ENCODE measurements at places on chromosomes 6 and 20.
A peak's percentile ranks its signal among the peaks of the same experiment; 100 is the strongest.

DNA sequence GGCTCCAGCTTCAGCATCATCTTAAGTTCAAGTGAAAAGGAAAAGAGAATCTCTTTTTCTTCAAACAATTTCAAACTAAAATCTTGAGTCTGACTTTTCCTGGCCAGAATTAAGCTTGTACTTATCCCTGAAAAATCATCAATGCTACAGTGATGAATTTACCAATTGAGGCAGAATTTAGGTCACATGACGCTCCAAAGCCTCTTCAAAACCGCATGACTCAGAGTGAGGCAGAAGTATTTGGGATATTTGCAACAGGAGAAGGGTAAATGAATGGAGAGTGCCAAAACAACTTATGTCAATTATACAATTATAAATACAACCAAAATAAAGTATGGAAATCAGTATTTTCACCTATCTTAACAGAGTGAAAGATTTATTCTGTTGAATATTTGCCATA lies 515.5 kb downstream of the COL12A1 start:
- DNase-seq, result no peak

DNA sequence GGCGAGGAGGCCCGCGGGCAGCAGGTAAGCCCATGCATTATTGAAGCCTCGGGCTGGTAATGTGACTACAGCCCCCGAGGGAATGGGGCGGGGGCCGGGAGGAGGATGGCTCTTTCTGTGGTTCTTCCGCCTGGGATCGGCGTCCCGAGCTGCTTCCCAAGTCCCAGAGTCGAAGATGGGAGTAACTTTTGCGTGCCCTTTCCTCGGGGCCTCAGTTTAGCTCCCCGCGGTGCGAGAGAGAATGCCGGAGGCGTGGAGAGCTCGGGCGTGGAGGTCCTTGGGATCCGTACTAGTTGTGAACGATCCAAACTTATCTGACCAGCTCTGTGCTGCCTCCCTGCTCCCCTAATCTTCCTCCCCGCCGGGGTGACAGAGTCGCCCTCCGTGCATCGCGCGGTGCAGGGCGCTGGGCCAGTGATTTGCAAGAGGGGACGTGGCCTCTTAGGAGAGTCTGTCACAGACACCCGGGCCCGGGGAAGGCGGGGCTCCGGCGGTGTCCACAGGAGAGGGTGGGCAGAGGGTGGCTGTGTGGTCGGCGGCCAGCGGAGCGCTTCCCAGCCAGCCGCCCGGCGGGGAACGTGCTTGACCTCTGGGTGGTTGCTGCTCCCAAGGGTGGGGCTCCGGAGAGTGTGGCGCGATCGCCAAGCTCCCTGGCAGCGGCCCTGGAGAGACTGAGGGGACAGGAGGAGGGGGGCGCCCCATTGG lies 815 bp downstream of the UTRN start:
- DNase-seq, result peak; percentile 76

DNA sequence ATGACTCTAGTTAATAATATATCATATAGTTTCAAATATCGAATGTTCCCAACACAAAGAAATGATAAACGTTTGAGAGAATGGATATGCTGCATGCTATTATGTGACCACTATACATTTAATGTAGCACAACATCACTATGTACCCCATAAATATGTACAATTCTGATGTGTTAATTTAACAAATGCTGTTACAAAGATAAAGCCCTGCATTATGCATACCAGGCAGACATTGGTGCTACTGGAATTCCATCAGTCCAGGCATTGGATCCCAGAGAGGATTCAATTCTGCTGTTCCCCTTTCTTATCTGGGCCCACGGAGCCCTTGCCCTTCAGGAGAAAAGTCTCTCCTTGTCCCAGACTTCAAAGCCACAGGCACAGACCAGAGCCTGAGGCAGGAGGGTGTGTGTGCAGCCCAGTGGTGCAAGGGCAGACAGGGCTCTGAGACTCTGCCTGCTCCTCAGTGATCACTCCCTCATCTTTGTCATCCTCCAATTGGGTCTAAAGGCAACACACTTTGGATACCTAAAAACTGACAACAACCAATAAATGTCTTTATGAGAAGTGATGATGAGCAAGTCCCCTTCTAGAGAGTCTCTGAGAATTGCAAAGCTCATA lies 45.2 kb downstream of the PSMG4 start:
- no peak for DNase-seq

GRCh38 chr6:169285165-169285564 lies 31.5 kb upstream of the THBS2 start:
- DNase-seq, result no peak
